ENCODE measurements at places on chromosomes 7 and 10.
A peak's percentile ranks its signal among the peaks of the same experiment; 100 is the strongest.

DNA sequence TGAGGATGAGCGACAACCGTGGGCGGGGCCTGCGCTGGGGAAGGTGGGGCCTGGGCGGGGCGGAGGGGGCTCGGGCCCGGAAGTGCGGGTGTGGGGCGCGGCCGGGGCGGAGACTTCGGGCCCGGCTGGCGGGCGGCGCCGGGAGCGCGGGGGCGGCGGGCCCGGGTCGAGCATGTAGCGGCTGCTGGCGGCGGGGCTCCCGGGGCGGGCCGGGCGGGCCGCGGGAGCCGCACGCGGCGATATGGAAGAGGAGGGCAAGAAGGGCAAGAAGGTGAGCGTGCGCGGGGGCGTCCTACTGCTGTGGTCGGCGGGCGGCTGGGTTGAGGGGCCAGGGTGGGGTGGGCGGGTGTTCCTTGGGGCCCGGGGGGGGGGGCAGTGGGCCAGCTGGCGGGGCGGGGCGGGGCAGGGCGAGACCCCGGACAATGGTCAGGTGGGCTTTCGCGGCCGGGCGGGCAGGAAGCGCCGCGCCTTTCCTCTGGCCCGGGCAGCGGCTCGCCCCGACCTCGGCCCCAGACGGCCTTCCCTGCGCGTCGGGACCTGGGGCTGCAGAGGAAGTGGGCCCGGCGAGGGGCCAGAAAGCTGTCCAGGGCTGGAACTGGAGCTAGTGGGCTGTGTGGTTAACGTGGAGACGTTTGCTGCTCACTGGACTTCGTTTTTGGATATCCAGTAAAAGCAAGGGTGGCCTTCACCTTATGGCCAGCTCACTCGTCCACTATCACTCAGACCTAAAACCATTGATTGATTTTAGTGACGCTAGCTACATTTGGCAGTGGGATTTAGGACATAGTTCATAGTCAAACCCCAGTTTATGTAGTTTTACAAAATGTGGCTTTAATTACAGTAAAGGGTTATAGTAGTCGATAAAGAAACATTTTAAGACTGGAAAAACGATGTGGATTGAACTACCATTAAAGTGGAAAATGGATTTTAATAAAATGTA is at the start of gene CCM2:
TSS of gene CCM2 (plus strand) at position 109 of the 940 bp plus-strand sequence. CDS start at position 242, 133 bp downstream.
- DNase-seq = no peak

DNA sequence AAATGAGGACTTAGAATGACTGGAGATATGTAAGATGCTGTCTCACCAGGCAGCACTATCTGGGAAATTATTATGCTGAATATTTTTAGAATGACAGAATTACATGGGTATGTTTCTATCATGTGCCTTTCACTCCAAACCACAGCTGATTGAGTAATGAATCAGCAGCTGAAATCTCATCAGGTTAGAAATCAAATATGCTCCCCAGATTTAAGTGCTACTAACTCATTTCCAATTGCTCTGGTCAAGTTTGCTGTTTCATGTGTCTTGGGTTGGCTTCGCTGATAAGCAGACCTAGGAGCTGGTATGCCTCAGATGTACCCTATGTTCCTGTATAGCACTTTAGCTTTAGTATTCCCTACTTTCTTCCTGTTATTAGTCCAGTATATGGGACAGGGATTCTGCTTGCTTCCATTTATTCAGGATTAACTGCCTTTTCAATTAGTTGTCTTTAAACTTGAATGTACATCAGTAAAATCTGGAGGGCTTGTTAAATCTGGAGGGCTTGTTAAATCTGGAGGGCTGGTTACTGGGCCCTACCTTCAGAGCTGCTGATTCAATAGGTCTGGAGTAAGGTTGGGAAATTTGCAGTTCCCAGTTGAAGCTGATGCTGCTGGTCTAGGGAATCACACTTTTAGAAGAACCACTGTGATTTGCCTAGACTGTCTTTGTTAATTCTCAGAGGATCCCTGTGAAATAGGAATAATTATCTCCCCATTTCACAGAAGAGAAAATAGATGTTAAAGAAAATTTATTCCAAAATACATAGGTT is 172.9 kb downstream of the DKK1 start:
- no peak for DNase-seq

GRCh38 chr7:681551-682307 is 44.8 kb upstream of the DNAAF5 start:
- no peak for DNase-seq

DNA sequence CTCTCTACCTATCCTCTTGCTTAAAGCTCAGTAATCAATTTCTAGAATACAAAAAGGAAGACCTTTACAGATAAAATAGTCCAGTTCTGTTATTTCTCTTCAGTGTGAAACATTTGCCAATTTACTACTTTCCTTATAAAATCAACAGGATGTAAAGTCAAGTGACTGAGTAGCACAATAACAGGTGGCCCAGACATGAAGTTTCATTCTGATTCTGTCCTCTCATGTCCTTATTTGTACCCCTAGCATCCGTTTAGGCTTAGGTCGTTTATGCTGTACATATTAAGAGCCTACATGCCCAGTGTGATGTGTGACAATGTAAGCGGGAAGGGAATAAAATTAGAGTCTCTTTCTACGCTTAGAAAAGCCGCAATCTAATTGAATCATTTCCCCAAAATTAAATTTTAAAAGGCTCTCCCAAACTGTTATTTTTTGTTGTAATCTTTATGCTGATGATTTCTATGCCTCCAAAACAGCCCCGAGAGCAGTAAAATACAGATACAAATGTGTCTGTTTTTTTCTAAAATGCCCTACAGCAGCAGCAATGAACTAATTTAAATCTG is 29.1 kb downstream of the EPC1 start:
- DNase-seq = no peak

GRCh38 chr7:89477991-89478390 is 676.3 kb upstream of the STEAP1 start:
- no peak for DNase-seq

- DNase-seq = no peak
These were observed 522.1 kb upstream of the FOXK1 start for GRCh38 chr7:4159761-4160554.

DNA sequence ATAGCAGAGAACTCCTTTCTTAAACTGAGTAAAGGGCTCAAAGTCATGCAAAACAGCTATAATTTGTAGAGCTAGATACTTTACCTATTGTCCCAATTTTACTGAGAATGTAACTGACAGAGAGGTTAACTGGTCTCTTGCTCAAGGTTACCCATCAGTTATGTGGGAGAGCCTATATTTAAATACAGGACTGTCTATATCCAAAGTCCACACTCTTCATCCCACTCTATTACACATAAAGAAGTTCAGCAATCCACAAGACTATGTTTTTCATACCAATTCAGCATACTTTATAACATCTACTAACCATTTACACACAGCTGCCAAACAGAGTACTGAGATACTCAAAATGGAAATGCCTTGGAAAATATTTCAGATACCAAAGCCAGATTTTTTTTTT is 100.2 kb downstream of the MICU1 start:
- no peak for DNase-seq

DNA sequence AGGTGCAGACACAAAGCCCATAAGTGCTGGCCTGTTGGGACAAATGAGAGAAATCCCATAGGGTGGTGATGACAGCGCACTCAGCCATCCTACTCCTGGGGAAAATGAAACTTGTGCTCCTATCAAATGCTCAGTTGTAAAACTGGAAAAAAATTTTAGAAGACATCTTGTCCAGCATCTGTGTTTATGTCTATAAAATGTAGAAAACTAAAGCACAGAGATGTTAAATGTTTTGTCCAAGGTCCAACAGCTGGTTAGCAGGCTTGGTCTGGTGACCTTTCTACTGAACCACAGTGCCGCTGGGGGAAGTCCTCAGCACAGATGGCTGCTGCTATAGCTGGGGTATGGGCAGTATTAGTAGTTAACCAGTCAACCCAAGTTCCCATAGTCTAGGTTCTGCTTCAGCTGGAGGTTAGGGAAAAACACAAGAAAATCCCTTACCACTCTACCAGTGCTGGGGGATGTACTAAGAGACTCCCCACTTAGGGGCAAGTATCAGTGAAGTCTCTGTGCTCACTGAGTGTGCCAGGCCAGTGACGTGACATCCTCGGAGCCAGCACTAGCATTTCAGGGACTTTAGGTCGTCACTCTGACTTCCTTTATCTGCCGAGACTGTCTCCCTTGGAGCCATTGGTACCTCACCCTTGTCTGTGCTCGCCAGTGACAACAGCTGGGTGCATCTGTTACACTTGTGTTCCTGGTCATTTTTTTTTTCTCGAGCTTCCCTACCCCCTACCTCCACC is 1.9 kb downstream of the TSPAN33 start:
- DNase-seq = no peak

DNA sequence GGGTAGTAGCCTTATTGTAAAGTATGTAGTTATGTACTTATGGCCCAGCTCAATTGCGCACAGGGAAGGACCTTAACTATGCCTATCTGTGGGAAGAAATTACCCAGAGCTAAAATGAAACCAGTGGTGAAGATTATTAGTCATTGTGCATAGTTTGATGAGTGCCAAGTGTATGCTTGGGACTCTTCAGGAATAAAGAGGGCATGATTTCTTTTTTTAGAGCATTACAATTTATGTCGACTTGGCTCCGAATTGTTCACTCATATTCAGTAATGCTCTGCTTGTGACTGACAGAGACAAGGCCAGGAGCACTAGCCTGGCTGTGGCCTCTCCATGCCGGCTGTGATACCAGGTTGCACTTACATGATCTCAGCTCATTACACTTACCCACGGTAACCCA is 269.5 kb downstream of the TRIL start:
- DNase-seq = no peak

GRCh38 chr10:119497243-119497642 is 45.3 kb downstream of the RGS10 start:
- DNase-seq = no peak

GRCh38 chr10:969473-970150 is 18.6 kb upstream of the GTPBP4 start:
- DNase-seq = no peak

DNA sequence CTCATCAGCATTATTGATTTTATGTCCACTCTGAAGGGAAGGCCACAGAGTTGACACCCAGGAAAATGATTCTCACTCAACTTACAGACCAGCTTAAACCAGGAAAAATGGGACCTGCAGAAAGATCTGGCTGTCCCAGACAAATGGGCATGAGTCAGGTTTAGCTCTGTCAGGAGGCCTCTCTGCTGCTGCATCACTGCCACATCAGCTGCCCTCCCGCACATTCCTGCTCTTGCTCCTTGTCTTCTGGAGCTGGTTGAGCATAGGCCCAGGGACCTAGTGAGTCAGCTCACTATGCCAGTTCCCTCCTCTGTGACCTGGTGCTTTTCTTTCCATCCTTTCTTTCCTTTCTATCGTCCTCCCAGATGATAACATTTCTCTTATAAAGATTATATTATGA is 18.8 kb upstream of the SMNDC1 start:
- DNase-seq = no peak

- no peak for DNase-seq
These were observed 1.1 kb downstream of the RALA start for GRCh38 chr7:39624442-39624807.

- no peak for DNase-seq
These were observed 41.1 kb upstream of the VWDE start for GRCh38 chr7:12444785-12445184.

DNA sequence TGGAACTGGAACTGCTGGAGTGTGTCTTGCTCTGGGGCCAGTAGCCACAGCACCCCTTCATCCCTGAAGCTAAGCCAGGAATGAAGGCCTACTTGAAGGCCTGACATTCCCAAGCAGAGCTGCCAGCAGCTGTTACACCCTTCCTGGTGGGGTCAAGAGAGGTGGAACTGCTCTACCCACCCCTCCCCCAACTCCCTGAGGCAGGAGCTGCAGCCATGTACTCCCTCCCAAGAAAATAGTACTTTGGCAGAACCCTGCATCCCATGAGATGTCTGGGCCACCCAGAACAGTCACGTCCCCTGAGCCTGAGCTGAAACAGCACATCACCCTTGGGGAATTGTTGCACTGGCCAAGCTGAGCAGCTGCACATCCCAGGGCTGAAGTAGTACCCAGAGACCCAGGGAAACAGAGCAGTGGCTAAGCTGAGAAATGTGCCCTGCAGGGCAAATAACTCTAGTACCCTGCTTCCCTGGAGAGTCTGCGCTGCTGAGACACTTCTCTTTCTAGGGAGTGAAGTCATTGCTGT is 63.4 kb upstream of the PLA2G12B start:
- no peak for DNase-seq

DNA sequence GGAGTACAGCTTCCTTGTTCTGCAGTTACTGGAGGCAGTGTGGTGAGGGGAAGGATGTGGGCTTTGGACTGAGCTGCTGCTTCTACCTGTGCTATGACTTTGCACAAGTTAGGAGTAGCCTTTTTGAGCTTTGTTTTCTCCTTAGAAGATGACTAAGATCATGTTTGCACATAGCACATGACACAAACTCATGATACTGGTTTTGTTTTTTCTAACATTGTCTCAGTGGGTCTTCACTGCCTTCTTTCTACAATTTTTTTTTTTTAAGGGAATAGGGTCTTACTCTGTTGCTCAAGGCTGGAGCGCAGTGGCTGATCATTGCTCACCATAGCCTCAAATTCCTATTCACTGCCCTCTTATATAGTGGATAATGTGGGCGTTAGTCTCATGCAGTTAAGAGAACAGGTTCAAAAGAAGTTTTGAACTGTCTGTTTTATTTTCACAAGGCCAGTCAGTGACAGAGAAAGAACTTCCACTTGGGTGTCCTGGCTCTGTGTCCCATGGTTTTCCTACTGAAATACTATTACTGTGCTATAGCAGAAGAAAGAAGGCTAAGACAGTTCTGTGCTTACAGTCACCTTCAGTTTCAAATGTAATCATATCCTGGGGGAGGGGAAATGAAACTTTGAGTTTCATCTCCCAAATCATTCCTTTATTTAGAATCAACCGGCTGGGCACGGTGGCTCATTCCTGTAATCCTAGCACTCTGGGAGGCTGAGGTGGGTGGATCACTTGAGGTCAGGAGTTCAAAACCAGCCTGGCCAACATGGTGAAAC is 72.0 kb downstream of the KAT6B start:
- no peak for DNase-seq

DNA sequence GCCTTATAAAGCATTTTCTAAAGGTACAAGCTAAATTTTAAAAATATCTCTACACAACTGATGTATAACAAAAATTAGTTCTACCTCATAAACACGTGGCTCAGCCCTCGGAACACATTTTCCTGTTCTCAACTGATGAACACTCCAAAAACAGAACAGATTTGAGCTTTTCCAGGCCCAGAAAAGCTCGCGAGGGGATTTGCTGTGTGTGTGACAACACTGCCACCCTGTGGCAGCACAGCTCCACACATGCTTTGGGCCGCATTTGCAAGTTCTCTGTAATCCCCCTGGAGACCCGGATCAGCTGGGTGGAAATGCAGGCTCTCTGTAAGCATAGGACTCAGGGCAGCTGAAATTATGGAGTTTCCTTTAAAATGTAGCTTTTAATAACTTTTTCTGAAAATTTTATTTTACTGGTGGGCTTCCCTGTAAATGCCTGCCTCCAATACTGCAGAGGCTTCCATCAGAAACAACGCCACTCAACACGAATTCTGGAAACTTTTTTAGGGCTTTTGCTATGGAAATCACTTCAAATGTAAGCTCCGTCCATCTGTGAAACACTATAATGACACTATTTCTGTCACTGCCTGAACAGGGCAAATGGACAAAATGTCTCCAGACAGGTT is 155.5 kb downstream of the COBL start:
- DNase-seq = peak; percentile 29

All from activated T-cell treated with anti-CD3 and anti-CD28 coated beads for 4 hours (primary cell).